NCI-H446 treated with DMSO at 0.1 percent for 48 hours (cell line): ENCODE measurements at places on chromosomes 5 and 9.
A peak's percentile ranks its signal among the peaks of the same experiment; 100 is the strongest.

DNA sequence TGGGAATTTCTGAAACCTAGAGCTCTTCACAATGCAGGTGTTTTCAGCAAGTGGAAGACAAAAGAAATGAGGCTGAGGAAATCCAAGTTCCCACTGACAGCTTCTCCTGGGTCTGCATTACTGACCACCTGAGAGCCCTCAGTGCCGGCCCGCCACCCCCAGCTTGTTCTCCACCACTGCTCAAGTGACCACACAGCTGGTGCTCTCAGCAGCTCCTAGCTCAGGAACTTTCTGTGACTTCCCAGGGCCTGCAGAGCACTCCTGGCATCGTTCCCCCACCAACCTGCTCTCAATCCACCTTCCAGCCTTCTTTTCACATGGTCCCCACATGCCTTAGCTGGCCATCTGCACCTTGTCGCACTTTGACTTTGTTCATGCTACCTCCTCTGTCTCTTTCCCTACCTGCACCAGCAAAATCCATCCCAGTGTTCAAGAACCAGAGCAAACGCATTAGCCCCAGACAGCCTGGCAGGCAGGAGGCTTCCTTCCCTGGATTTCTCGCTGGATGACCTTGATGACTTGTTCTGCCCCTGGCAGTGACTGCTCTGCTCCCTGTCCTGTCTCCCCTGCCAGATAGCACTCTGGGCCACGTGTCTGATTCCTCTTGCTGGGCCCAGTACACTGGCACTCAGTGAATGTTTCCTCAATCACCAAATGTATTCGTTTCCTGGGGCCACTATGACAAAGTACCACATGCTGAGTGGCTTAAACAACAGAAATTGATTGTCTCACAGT lies 35.1 kb upstream of the NANS start:
- no peak for DNase-seq

GRCh38 chr5:177189416-177189815 lies 55.8 kb downstream of the NSD1 start:
- DNase-seq: no peak

GRCh38 chr5:14302330-14302729 lies 159.2 kb downstream of the TRIO start:
- DNase-seq: no peak

GRCh38 chr9:109468927-109469326 lies 29.2 kb downstream of the PTPN3 start:
- no peak for DNase-seq

DNA sequence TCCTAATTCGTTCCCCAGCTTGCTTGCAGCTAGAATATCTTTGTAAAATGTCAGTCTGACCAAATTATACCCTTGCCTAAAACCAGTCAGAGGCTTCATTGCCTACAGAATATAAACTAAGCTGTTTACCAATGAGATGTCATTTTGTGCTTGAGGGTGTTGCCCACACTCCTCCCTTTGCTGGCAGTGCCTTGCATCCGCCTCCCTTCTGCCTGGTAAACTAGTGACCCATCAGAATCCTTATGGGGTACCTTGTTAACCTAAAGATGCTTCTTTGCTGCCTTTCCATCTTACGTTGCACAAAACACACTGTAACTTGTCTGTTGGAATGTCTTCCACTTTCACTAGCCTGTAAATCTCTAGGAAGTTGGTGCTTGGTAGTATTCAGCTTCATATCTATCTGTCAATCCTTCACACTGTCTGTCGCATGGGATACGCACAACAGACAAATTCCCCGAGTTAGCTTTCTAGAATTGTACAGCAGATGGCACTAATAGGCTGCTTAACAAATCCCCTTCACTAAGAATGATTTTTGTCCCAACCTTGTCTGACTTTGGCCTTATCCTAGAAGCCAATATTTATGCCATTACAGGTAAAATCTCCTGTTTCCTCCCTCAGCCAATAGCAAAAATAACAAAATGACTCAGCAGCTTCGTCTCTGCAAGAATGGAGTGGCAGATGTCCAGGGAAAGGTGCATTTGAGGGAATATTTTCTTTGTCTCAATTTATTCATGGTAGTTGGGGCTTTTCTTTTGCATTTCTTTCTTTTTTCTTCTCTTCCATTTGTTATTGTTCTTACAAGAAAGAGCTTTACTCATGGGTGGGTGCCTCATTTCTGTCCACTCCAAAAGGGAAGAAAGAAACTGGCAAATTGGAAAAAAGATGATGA lies 3.0 kb downstream of the NUDT2 start:
- DNase-seq: peak; percentile 19

- no peak for DNase-seq
Measured at GRCh38 chr5:43584166-43584699, 18.7 kb upstream of the NNT start.

GRCh38 chr5:72523960-72524582 lies 16.9 kb upstream of the ZNF366 start:
- peak; percentile 43 for DNase-seq

DNA sequence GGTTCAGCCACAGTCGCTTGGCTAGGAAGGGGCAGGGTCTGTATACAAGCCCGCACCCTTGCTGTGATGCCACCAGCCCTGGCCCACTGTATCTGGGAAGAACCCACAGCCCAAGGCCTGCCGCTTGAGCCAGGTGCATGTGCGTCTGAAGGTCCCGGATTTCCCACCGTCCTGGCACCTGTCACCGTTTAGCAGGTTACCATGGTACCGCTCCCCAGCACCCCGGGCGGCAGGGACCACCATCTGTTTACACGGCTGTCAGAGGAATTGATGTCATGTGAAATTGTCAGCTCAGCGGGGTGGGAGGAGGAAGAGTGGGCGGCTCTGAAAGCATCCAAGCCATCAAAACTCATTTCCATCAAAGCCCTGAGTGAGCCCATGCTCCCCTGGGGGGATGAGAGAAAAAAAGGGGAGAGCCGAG lies 92.7 kb downstream of the HRH2 start:
- peak; percentile 63 for DNase-seq

DNA sequence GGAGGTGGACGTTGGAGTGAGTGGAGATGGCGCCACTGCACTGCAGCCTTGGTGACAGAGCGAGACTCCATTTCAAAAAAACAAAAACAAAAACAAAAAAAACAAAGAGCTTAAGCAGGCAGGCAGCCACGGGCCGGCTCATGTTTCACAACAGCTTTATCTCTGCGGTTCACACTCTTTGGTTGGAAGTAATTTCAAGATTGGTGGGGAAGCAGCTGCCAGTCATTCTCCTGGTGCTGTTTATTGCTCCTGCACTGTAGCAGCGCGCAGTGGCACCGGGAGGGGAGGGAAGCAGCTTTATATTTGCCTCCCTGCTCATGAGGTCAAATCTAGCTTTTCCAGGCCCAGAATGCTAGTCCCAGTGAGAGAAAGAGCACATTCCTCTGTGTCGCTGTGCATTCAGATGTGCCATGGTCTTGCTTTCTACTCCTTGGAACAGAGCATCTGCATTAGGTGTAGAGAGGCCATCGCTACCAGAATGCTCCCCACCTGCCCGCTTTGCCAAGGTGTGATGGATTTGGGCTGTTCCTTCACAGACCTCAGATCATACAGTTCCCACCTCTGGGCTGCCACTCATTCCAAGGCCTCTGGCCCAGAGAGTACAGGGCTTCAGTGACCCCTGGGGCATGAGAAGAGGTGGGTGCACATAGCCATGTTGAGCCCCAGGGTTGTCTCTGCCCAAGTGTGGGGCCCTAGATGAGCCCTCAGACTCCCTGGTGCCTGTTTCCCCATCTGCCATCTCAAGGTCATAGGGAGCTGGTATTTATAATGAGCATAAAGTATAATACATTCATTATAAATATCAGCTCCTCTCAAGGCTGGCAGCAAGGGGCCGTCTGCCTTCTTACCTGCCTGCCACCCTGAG lies 270.4 kb downstream of the MED10 start:
- no peak for DNase-seq

- no peak for DNase-seq
Measured at GRCh38 chr9:92730897-92731296, 33.7 kb downstream of the BICD2 start.

GRCh38 chr5:54883374-54884194 lies 101.8 kb downstream of the ESM1 start:
- no peak for DNase-seq

GRCh38 chr9:99305820-99306811 lies 84.0 kb downstream of the SEC61B start:
- no peak for DNase-seq

GRCh38 chr9:114691046-114691955 lies 9.3 kb upstream of the TEX48 start:
- no peak for DNase-seq

DNA sequence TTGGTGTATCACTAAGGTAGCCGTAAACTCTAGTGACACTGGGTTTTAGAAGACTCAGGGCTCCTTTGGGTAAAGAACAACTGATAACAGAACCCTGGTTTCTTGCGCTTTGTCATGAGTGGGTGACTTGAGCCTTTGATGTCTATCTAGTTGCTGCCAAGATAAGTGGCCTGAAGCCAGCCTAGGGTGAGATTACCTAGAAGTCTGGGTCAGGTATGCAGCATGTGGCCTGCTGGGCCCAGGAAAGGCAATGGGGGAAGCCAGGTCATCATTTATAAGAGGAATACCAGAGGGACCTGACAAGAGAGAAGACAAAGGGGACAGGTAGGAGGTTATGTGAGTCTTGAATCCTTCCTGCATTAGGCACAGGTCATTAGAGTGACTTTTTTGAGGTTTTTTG lies 23.2 kb upstream of the GARNL3 start:
- no peak for DNase-seq

GRCh38 chr5:37247036-37247435 lies 2.1 kb downstream of the CPLANE1 start:
- DNase-seq: no peak

DNA sequence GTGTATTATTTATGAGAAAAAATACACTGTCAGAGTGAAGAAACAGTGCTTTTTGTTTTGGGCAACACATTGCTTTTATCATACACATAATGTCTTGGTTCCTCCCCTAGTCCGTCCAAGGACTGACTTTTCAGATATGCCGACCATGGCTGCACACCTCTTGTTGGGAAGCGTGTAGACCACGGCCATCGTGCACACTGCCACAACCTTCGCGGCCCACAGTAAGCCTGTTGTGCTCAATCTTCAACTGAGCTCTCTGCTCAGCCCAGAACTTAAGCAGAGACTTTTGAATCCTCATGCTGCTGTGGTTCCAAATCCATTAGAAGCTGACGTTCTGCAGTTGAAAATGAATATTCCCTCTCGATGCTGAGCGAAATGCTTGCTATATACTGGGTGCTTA lies 157.6 kb upstream of the IRX2 start:
- no peak for DNase-seq

DNA sequence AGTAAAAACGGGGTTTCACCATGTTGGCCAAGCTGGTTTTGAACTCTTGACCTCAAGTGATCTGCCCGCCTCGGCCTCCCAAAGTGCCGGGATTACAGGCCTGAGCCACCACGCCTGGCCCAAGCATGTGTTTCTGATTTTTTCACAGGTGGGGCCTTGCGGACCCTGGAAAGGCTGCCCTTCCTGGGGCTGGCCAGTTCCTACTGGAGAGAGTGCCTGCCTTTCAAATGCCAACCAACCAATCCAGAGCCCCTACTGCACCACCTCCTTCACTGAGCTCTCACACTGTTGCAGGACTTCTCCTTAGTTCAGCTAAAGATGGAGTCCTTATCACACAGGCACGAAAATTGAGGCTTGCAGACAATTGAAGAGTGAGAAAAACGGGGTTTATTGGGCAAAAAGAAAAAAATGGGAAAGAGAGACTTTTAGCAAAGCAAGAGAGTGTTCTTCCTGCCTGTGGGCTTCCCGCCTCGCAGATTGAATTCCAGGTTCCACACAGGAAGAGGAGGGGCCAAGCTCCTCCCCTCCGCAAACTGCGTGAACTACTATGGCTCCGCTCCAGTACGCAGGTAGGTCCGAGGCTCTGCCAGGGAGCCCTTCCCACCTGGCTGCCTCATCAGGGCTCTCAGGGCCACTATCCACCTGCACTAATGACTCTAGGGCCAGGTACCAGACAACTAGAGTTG lies 8.3 kb upstream of the CMBL start:
- DNase-seq: no peak

DNA sequence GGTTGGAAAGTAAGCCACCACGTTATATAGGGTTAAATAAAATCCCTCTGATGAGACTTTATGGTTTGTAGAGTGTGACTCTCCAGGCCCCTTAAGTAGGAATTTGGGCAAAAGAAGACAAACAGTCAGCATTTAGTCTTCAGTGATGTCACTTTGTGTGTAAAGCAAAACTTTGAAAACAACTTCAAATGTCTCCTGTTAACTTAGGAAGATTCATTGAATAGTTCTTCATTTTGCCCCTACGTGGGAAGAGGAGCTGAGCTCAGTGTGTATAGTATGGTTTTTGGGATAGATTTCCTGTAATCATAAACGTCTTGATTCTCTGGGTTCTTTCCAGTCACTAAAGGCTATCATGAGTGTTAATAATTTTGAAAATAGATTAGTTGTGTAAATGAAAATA lies 101.3 kb downstream of the GADD45G start:
- DNase-seq: no peak

- no peak for DNase-seq
Measured at GRCh38 chr5:57825031-57825686, 342.5 kb upstream of the ACTBL2 start.

- DNase-seq: no peak
Measured at GRCh38 chr5:119322312-119322947, 33.4 kb upstream of the TNFAIP8 start.

DNA sequence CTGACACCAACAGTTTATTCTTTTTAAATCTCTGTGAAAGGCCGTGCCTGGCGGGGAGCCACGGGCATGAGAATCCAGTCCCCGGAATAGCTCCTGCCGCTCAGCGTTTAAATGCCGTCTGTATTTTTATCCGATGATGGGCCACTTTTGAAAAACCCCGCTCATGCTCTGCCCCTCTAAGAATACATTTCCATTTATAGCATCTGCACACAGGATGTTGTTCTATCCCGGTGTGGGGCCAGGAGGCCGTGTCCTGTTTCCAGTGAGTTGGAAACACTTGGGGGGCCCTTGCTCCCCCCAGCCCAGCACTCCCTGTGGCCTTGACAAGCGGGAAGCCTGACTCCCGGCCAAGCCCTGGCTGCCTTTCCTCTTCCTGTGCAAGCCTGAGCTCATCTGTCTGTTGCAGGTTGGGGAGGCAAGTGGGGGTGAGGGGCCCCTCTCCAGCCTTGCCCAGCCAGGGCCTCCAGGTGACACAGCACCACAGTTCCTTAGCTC lies 39.0 kb downstream of the ERGIC1 start:
- DNase-seq: peak; percentile 55

DNA sequence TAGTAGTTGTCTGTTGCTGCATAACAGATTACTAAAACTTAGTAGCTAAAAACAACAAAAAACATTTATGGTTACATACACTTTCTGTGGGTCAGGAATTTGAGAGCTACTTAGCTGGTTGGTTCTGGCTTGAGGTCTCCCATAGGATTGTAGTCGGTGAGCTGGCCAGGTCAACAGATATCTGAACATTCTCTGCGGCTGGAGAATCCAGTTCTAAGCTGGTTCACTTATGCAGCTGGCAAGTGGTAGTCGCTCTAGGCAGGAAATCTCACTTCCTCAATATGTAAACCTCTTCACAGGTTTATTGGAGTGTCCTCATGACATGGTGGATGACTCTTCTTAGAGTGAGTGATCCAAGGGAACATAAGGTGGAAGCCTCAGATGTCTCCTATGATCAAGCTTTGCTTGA lies 65.7 kb upstream of the TNFAIP8 start:
- DNase-seq: no peak

- DNase-seq: no peak
Measured at GRCh38 chr5:26942481-26942880, 95.9 kb downstream of the CDH9 start.
